GM23338 (cell line): ENCODE measurements at places on chromosomes 6 and 20. TPM values are rescaled to one million over a fixed set of nuclear protein-coding genes. Genes with fewer than 3 reads are reported as not detected.

CASS4 gene
- polyA plus RNA-seq = not detected in 2 replicates

PDE7B gene
- polyA plus RNA-seq = not detected in 2 replicates

GHRH gene
- 0.40 TPM in 1 of 2 replicates, not detected in the other for polyA plus RNA-seq

HS3ST5 gene
- 2.8 and 2.9 TPM in 2 replicates for polyA plus RNA-seq

VARS2 gene
- polyA plus RNA-seq = 13.7 and 14.2 TPM in 2 replicates

KIF25 gene
- polyA plus RNA-seq = 0.76 and 0.92 TPM in 2 replicates

CHRNA4 gene
- 2.1 and 2.7 TPM in 2 replicates for polyA plus RNA-seq

- DNase-seq = no peak
These were observed 29.8 kb downstream of the TRMT6 start for GRCh38 chr20:5920581-5920980.

- no peak for DNase-seq
These were observed 24.5 kb downstream of the FAM110A start for GRCh38 chr20:858011-858410.

DNA sequence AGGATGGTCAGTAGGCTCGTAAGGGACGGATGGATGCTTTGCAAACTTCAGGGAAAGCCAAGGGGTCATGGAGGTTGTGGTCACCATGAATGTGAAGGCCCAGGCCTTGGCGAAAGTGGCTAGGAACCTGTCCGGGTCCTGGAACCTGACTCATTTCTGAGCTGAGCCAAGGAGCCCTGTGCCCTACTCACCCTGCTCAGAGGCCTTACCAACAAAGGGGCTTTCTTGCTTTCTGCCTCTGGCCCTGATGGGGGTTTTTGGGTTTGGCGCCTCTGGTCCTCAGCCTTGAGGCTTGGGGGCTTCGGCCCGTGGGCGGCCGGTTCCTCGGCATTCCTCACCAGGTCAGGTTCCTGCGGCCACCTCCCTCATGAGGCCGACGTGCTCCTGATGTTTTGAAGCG lies 155.1 kb downstream of the DTNBP1 start:
- no peak for DNase-seq

GRCh38 chr6:111367393-111368088 lies 115.5 kb downstream of the REV3L start:
- no peak for DNase-seq

- DNase-seq = peak; percentile 50
These were observed 228.1 kb downstream of the FOXC1 start for GRCh38 chr6:1837826-1838225.

DNA sequence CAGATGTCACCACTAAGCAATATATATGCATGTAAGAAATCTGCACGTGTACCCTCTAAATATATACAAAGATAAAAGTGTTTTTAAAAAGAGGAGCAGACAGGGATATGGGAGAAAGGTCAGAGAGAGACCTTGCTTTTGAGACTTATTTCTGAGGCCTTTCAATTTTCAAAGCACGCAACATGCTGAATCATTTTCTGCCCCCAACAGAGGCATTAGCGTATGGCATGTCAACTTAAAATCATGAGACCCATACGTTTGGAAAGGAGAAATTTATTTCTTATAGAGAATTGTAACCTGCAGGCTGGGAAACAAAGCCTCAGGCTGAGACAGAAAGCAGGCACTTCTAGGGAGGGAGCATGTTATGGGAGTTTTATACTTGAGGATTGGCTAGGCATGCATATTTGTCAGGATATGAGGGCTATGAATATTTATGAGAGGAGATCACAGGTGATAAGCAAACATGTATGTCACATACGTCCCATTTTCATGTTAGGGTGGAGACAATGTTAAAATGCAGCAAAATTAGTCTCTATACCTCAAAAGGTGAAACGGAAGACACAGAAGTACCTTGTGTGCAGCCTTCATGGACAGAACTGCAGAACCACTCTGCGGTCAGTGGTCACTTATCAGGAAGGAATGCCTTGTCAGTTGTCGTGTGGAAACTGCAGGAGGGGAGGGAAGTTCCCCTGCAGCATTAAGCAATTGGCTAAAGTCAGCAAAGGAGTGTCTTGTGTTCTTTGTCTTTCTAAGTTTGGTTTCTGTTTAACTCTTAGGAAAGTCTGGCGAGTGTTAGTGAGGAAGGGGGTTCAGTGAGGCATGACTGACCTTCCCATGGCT lies 6.3 kb upstream of the GABRR2 start:
- no peak for DNase-seq

- DNase-seq = no peak
These were observed 503.2 kb downstream of the CDKAL1 start for GRCh38 chr6:21037453-21037852.

- DNase-seq = no peak
These were observed 230.1 kb downstream of the TFAP2C start for GRCh38 chr20:56859039-56859800.

DNA sequence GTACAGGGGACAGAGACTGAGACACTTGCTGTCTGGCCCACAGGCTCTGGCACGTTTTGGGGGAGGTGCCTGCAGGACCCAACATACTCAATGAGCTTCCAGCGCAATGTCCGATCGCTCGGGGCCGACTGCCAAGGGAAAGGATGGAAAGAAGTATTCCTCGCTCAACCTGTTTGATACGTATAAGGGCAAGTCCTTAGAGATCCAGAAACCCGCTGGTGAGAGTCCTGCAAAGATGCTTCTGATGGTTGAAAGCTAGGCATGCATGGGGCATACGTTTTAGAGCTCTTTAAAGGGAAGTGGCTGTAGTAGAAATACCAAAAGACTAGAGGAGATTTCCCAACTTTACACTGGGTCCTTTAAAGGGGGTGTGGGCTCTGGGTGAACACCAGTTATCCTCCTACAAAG lies 2.2 kb downstream of the PRRC2A start:
- no peak for DNase-seq

GRCh38 chr20:32991792-32992641 lies 12.2 kb downstream of the SUN5 start:
- no peak for DNase-seq

DNA sequence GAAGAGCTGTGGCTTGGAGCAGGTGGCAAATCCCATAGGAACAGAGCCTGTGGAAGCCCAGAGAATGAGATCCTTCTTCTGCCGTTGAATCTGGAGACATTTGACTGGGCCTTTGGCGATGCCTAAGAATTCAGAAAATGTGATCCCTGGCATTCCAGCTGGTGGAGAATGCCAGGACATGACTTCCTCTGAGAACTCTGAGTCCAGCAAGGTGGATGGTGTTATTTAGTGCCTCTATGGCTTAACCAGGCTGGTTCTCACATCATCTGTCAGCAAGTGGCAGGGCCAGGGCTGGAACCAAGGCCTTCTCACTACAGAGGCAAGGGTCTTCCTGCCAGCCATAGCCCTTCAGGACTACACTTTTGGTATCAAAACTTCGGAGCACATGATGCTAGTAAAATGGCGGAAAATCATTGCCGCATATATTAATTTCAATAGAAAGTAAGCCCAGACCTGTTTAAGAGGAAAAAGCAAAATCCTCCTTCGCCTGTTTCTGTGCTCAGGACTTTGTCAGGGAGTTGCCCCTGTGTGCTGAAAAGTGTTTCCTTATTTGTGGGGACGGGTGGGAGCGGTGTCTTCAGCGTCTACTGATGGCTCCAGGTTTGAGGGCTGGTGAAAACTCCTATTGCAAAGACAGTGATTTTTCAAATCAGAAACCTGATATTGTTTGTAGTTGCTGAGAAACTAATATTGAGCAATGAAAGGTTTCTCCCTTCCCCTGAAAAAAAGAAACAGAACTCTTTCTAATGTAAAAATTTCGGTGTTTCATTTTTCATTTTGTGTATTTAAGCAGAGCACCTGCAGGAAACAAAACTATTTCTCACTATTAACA lies 23.9 kb downstream of the DUSP22 start:
- peak; percentile 44 for DNase-seq

DNA sequence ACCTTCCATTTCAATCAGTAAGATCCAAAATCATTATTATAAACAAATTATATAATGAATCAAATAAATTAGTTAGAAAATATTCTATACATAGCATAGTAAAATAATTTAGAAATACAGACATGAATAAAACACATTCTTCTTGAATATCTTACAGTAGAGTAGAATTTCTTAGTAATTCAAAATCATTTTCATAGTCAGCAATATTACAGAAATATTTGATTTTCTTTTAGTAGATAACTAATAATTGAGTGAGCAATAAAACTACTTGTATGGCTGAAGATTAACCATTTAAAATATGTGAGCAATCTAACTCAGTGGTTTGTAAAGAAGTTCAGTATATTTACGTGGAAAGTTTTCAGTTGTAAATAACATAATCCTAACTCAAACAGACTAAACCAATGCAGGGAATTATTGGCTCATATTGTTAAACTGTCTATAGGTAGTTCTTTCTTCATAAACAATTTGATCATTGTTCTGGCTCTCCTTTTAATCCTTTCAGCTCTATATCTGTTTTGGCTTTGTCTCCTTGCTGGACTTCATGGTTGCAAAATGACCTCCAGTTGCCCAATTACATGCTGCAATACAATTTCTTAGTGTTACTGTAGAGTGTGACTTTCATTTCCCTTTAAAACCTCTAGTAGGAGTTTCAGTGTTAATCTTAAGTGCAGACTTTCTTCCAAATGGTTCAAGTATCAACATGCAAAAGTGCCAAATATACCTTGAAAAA lies 307.5 kb downstream of the EYS start:
- no peak for DNase-seq

DNA sequence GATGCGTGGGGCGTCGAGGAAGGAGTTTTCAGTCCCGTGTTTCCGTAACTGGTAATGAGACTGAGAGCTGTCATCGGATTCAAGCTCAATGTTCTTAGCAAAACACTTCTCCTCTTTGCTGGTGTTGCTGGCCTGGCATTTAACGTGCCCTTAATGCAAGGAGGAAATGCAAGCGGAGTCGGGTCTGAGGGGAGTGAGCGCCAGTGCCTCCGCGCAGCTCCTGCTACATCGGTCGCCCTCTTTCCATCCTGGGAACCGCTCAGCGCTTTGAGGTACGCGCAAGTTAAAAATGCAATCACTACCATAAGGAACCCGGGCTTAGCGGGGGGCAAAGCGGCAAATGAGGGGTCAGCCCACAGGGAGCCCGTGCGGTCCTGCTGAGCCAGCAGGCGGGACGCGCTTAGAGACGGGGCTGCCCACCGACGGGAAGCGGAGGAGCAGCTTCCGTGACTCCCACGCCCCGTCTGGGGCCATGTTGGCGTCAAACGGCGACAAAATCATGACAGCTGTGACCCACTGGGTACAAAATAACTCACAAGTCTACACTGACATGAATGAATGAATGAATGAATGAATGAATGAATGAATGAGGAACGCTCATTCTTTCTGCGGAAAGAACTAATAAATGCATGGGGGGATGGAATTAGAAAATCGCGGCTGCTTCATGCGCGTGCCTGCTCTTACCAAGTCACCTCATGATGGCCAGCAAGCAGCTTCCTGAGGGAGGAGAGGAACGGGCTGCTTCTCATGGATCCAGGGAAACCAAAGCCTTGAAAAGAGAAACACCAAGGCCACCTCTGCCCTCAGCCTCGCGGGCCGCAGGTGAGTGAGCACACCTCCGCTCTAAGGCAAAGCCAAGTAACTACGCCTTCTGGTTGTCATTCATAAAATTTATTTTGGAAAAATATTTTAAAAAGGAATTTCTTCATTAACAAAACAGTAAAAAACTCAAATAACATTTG lies 9.3 kb downstream of the DLL1 start:
- DNase-seq = no peak

GRCh38 chr6:31091680-31092079 lies 20.7 kb downstream of the C6orf15 start:
- DNase-seq = no peak

DNA sequence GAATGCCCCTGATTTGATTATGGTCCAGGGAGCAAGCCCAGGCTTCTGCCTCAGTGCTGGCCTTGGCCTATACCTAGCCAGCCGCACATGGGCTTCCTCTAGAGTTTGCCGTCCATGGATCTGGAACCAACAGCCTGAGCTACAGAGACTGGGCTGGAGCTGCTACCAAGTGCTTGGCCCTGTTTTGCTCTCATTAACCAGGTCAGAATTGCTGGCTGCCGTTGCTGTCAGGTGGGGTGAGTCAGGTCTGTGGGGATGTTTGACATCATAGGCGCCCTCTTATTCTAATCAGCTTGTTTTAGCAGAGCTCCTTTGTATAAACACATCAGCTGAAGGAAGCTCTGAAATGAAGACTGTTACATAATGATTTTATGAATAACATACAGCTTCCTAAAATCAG lies 83.1 kb upstream of the PHACTR2 start:
- DNase-seq = no peak

- DNase-seq = no peak
These were observed 7.4 kb upstream of the SSTR4 start for GRCh38 chr20:23027721-23028120.

- no peak for DNase-seq
These were observed 50.7 kb downstream of the TRERF1 start for GRCh38 chr6:42400886-42401612.

- no peak for DNase-seq
These were observed 307.2 kb downstream of the HIVEP2 start for GRCh38 chr6:142637624-142638351.

DNA sequence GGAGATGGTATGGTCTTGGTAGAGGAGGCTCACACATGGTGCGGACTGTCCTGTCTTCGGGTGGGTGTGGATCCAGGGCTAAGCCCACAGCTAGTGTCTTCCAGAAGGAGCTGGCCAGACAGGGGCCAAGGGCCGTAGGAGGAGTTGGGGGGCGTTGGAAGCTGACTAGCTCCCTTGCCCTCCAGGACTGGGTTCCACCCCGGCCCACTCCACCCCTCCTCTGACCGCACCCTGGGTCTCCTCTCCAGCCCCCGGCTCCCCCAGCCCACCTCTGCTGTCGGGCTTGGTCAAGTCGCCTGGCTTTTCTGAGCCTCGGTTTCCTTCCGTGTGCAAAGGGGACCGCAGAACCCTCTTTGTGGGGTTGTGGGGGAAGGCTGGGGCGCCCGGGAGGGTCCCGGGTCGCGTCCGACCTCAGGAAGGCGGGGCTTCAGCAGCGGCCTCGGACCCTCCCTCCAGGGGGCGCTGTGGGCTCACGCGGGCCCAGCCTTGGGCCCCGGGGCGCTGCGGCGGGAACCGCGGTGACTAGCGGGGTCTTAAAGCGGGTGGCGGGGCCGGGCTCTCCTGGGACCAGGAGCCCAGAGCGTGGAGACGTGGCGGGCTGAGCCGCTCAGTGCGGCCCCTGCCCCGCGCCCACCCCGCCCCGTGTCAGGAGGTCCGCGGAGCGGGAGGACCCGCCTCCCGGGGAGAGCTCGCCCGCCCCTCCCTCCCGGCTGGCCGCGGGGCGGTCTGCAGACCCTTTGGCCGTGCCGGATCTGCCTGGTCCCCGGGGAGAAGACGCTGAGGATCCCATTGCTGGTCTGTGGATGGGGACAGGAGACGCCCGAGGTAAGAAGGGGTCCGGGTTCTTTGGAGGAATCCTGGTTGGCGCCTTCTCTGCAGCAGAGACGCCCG lies 5.4 kb downstream of the NPBWR2 start:
- DNase-seq = peak; percentile 87
